ENCODE measurements at places on chromosomes 7 and 10. TPM values are rescaled to one million over a fixed set of nuclear protein-coding genes. Genes with fewer than 3 reads are reported as not detected.

DNA sequence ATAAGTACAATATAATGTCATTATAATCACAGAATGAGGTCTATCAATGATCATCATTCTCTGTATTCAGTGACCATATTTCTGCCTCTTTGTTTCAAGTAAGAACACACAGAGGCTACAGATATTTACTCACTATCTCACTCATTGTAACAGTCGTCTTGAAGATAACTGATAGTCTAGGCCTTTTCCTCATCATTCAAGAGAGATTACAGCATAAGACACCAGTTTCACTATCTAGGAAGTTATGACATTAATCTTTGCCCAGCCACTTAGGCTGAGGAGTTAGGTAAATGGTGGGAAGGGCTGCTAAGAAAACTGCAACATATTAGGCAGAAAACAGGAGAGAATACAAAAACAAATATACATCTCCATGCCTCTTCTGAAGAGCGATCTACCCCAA is 125.3 kb downstream of the CHCHD3 start:
- H3K4me3 ChIP-seq: no peak overlapping the region
- no peak for DNase-seq
- H3K27ac ChIP-seq: no peak overlapping the region

DNA sequence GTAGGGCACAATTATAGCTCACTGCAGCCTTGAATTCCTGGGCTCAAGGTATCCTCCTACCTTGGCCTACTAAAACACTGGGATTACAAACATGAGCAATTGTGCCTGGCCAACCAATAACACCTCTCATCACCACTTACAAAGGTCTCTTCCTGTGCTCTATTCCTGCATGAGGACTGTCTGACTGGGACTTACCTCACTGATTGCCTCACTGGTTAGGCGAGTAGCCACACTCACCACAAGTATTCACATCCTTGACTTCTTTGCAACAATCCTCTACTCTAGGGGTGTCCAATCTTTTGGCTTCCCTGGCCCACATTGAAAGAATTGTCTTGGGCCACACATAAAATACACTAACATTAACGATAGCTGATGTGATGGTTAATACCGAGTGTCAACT is 22.6 kb upstream of the PDIA4 start:
- H3K27me3 ChIP-seq: no peaks in the 10 kb centered on the region
- H3K4me1 ChIP-seq: no peaks in the 10 kb centered on the region
- no peak for DNase-seq

- H3K27ac ChIP-seq: no peak overlapping the region
- no peaks in the 10 kb centered on the region for H3K27me3 ChIP-seq
- no peaks in the 10 kb centered on the region for H3K4me1 ChIP-seq
Measured at GRCh38 chr7:50364645-50365044, 60.1 kb downstream of the IKZF1 start.

DNA sequence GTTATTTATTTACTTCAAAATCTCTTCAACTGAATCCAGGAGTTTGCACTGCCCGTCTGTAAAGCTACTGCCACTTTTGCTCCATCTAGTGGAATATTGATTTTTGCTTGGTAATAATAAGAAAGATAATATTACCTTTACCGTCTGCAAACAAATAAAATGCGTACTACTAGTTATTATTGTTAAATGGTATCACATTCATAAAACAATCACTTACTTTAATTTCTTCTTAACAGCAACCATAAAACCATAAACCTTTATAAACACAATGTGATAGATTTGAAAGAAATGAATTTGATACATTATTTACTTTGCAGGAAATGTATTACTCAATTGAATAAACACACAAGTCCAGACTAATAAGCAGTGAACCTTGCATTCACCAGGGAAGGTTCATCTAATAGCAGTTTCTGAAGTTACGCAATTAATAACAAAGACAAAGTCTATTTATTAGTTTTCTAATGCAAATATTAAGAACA is 6.4 kb downstream of the AGMO start:
- H3K4me1 ChIP-seq: peaks cover 27% of the 10 kb centered on the region
- H3K36me3 ChIP-seq: no peaks in the 10 kb centered on the region
- peak overlapping the region; percentile 14 for H3K4me3 ChIP-seq
- no peak overlapping the region for H3K27ac ChIP-seq
- no peak for DNase-seq

- H3K36me3 ChIP-seq: no peaks in the 10 kb centered on the region
- H3K4me3 ChIP-seq: peak overlapping the region; percentile 1
- DNase-seq: no peak
- H3K27ac ChIP-seq: peak overlapping the region; percentile 90
Measured at GRCh38 chr10:71714031-71714410, 5.6 kb downstream of the C10orf105 start.

DNA sequence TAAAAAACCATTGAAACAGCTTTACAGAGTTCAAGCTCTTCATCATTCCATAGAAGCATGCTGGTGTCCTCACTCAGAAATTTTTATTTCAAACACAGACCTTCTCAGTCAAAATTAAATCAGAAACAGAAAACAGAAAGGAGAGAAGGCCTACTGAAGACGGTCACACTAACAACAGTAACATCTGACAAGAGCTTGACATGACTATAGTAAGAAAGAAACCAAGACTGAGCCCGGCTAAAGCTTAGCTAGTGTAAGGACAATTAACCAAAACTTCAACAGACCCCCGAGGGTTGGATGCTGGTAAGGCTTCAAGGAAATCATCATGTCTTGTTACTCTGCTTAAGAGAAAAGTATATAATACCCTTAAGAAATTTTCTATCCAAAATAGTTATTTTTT is 38.6 kb downstream of the MTPN start:
- H3K4me1 ChIP-seq: peaks cover 64% of the 10 kb centered on the region
- H3K27ac ChIP-seq: no peak overlapping the region
- H3K27me3 ChIP-seq: no peaks in the 10 kb centered on the region
- DNase-seq: no peak
- H3K4me3 ChIP-seq: no peak overlapping the region
- H3K36me3 ChIP-seq: no peaks in the 10 kb centered on the region

The CAV1 gene
- 125 TPM for polyA plus RNA-seq
